ENCODE measurements at places on chromosomes 7 and 10. TPM values are rescaled to one million over a fixed set of nuclear protein-coding genes. Genes with fewer than 3 reads are reported as not detected.

DNA sequence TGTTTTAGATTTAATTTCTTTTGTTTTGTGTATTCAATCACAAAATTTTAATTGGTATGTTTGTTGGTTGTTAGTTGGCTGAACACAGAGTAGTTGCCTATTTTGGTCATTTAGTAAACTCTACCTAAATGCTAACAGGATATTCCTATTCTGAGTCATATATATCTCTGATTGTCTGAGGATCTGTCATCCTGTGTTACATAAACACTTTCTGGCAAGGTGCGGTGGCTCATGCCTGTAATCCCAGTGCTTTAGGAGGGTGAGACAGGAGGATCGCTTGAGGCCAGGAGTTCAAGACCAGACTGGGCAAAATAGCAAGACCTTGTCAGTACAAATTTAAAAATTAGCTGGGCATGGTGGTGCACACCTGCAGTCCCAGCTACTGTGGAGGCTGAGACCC is 178.6 kb downstream of the PLCE1 start:
- no peak for DNase-seq

DNA sequence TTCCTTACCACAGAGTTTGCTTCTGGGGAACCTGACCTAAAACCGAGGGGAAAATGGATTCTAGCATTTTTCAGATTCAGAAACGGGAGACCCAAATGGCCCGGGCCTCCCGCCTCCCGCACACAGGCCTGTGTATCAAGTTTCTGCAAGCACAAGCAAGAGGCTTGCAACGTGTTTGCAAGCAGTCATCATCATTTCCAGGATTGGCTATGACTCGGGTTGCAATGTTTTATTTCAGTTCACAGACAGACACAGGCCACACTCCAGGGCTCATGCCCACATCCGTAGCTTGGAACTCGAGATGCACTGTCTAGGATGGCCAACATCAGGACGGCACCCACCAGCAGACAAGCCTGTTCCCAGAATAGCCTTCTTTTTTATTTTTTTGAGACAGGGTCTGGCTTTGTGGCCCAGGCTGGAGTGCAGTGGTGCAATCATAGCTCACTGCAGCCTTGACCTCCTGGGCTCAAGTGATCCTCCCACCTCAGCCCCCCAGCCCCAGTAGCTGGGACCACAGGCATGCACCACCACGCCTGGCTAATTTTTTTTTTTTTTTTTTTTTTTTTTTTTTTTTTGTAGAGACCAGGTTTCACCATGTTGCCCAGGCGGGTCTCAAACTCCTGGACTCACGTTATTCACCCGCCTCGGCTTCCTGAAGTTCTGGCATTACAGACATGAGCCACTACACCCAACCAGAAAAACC is 68.1 kb upstream of the FOXK1 start:
- no peak for DNase-seq

- peak; percentile 49 for DNase-seq
These were observed 9.2 kb upstream of the PWWP2B start for GRCh38 chr10:132387764-132388210.

DNA sequence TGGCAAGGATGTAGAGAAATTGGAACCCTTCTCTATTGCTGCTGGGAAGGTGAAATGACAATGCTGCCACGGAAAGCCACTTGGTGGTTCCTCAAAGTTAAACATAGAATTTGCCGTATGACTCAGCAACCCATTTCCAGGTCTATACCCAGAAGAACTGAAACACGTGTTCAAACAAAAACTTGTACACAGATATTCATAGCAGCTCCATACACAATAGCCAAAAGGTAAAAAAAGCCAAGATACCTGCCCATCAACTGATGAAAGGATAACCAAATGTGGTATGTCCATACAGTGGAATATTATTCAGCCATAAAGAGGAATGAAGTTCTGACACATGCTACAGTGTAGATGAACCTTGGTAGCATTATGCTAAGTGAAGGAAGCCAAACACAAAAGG is 39.1 kb downstream of the LHPP start:
- DNase-seq = no peak

DNA sequence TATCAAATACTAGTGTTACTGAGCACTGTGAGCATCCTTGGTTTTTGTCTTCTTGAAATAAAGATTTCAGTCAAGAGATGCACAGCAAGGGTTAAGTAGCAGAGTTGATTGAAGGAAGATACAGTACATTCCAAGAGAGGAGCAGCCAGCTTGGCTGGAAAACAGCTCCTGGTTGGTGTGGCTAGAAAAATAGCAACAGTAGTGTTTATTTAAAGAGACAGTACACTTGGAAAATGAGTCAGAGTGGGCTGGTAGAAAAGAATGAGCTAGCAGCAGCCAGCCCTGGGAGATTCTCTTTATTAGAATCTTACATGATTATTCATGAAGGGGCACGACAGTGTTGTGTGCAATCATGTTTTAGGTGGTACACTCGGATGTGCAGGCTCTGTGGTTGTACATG is 1016.4 kb upstream of the SORCS1 start:
- no peak for DNase-seq

OR2A5 gene
- total RNA-seq = not detected

FAM237B gene
- not detected for total RNA-seq

PRKCQ gene
- 0.39 TPM for total RNA-seq
